ENCODE measurements at places on chromosomes 4 and X. TPM values are rescaled to one million over a fixed set of nuclear protein-coding genes. Genes with fewer than 3 reads are reported as not detected.

GRCh38 chrX:115958687-115959359 lies 211.7 kb upstream of the AGTR2 start:
- DNase-seq, result no peak

DNA sequence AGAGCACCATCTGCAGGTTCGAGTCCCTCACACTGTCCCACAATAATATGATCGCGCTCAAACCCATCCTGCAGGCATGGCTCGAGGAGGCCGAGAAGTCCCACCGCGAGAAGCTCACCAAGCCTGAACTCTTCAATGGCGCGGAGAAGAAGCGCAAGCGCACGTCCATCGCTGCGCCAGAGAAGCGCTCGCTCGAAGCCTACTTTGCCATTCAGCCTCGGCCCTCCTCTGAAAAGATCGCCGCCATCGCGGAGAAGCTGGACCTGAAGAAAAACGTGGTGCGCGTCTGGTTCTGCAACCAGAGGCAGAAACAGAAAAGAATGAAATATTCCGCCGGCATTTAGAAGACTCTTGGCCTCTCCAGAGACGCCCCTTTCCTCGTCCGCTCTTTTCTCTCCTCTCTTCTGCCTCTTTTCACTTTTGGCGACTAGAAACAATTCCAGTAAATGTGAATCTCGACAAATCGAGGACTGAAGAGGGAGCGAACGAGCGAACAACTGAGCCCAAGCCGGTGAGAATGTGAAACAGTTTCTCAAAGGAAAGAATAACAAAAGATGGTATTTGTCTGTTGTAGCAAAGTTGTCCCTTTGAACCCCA lies 1.9 kb downstream of the POU4F2 start:
- DNase-seq, result no peak

GRCh38 chr4:109301651-109302360 lies 652 bp downstream of the COL25A1 start:
- DNase-seq, result no peak

GRCh38 chr4:15344041-15344440 lies 83.8 kb upstream of the C1QTNF7 start:
- no peak for DNase-seq

GRCh38 chr4:13306356-13306755 lies 177.8 kb downstream of the RAB28 start:
- no peak for DNase-seq

The SMR3B gene
- total RNA-seq, result not detected

DNA sequence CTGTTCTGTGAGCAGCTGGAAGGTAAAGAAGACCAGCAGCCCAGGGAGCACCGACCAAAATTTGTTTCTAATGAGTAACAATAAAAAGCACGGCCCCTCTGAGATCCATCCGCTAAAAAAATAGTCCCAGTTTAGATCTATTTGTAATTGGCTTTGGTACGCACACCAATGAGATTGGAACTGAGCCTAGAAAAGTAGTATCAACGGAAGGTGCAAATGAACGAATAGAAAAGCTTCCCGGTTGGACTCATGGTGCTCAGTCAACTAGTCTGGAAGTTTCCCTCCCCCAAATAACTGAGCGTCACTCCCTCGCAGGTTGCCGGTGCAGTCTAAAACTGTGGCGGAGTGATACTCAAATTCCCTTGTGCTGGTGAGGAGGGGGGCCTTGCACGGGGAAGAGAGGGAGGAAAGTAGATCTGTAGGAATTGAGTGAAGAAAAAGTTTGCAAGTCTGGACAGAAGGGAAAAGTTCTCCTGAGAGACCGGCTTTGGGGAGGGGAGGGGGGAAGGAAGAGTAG lies at the start of gene COL4A5:
Gene COL4A5, plus strand, starts transcription at position 413 of the 517 bp plus-strand sequence. CDS start 288 bp downstream, outside the sequence.
- peak; percentile 30 for DNase-seq

DNA sequence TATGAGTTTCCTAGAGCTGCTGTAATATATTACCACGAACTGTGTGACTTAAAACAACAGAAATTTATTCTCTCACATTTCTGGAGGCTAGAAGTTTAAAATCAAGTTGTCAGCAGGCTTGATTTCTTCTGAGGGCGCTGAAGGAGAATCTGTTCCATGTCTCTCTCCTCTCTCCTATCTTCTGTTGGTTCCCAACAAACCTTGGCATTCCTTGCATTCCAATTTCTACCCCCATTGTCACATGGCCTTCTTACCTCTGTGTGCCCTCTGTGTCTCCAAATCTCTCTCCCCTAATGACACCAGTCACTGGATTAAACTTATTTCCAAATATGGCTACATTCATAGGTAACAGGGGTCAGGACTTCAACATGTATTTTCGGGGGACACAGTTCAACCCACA lies 672.7 kb downstream of the RPA4 start:
- DNase-seq, result no peak
